ENCODE measurements at places on chromosomes 1 and 21.
A peak's percentile ranks its signal among the peaks of the same experiment; 100 is the strongest.

GRCh38 chr1:234617986-234618736 is 8.2 kb upstream of the IRF2BP2 start:
- DNase-seq = peak; percentile 88

- no peak for DNase-seq
Measured at GRCh38 chr1:4531842-4532241, 122.6 kb upstream of the AJAP1 start.

DNA sequence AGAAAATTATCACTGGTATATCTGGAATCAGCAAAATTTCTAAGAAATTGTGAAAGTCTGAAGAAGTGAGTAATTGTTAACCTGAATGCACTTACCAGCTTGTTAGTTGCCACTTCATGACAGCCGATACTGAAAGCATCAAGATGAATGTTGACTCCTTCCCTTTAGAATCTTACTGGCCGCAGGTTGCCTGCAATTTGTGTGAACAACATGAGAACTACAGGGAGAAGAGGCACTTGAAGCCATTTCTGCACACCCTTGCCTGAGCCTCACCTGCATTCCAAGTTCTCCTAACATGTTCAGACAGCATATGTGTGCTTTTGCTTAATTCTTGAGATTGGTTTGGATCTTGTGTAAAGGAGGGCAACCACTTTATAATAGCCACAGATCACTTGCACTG is 59.2 kb upstream of the SSX2IP start:
- no peak for DNase-seq

- DNase-seq = peak; percentile 78
Measured at GRCh38 chr1:117612517-117613248, 6.8 kb downstream of the TENT5C start.

DNA sequence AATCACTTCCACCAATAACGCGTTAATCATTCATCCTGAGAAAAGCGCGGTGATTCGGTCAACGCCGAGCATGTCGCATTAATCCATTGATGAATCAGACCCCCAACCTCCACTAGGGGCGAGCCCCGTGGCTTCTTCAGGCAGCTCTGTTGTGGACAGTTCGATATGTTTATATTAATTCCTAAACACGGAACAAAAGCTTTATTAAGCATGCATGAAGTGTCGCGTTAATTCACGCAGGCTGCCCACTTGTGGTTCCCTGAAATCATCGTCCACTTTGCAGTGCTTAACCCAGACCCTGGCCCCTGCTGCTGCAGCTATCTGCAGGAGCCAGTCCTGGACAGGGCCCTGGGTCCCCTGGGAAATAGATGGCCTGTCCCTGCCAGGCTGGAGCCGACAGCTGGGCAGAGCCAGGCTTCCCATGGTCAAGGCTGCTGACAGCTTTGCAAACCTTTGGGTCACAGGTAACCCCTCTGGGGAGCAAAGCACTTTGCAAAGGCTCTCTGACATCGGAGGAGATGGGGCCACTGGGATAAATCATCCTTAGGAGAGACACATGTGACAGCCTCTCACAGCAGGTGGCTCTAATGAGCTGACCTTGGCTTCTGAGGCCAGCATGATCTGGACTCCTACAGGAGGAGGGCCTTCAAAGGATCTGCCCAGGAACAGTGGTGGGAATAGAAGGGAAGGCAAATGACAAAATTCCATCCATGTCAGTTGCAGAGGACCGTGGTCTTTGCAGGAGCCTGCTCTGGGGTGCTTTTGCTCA is 137.0 kb upstream of the AJAP1 start:
- no peak for DNase-seq

DNA sequence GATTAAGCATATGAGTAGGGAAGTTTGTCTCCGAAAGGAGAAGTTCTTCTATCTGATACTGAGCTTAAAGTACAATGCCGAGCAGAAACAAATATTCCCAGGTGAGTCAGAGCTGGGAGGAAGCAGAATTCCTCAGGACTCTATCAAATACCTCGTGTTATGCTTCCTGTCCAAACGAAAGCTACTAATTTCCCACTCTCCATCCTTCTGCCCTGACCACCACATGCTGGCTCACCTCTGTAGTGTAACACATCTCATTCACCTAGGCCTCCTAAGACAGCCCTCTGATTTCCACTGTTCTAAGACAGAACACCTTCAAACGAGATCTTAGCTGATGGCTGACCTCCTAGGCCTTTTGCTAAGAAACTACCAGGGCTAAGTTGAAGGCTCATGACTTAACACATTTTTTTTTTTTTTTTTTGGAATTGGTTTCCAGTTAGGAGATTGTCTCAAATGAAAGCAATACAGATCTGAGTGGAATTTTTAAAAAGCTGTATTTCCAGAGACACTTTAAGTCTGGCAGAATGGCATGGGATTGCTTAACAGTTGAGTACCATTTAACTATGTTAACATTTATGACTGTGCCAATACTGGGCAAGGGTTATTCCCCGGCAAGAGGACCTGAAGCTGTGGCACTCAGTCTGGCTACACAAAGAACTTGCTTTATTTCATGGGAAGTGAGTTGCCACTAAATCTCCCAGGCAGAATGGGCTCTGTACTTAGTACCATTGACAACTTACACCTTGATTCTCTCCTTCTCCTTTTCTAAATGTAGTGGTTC is 583.4 kb downstream of the DPYD start:
- DNase-seq = no peak

- DNase-seq = no peak
Measured at GRCh38 chr1:119721896-119722295, 10.2 kb downstream of the PHGDH start.

GRCh38 chr1:243396876-243397275 is 141.0 kb downstream of the SDCCAG8 start:
- DNase-seq = no peak

- DNase-seq = no peak
Measured at GRCh38 chr1:201363467-201363866, 14.0 kb downstream of the TNNT2 start.

DNA sequence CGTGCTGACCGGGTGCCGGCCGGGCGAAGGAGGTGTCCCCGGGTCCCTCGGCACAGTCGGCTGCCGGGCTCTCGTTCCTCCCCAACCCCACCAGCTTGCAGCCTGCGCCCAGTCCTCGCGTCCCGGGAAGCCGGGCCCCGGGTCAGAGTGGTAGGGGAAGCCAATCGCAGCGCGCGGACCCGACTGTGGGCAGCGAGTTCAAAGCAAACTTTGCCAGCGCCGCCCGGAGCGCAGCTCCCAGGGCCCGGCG is 328 bp downstream of the MYCL start:
- DNase-seq = no peak

DNA sequence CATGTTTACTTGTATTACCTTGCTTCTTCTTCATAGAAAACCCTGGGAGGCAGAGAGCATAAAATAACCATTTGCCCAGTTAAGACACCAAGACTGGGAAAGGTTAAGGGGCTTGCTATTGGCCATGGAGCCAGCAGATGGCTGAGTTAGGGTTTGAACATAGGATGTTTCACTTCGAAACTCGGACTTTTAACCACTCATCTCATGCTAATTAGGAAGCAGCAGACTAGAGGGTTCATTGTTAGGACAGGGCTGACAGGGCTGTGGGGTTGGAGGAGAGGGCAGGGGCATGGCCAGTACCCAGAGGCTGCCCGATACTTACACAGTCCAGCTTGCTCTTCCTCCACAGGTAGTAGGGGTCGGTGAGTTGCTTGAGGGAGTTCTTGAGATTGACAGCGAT is 17.0 kb downstream of the SLC26A9 start:
- DNase-seq = no peak

DNA sequence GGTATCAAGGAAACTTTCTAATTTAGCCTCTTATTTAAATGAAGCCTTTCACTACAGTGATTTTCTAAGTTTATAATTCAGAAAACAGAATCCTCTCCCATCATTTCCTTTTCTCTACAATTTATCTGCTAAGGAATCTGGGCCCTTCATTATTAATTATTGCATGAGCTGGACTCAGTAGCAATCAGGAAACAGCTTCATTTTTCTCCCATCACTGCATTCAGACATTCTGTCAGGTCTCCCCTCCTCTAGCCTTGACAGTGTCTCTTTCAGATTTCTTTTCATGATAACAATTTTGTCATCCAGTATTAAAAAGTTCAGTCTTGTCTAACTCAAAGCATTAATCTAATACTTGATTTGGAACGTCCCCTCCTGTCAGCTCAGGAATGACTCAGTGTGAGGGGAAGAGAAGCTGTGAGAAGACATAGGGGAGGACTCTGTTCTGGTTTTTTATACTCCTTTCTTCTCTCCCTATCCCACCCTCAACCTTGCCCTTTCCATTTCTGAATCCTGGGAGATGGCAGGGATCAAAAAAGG is 28.1 kb downstream of the SLC44A5 start:
- DNase-seq = no peak

DNA sequence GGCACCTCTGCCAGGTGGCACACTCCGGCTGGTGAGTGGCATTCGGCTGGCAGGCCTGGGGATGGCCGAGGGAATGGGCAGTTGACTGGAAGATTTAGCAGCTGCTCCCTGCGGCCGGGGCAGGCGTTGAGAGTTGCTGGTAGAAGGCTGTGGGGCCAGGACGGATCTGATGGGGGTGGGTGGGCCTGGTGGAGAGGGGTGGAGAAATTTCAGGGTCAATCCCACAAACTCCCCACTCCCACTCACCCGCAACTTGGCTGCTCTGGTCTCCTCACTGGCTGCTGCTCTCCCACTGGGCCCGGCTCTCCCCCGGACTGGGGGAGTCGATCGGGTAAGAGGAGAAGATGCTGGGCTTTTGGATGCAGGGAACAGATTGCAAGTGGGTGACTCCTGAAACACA is 2.1 kb downstream of the PSRC1 start:
- DNase-seq = no peak

- peak; percentile 46 for DNase-seq
Measured at GRCh38 chr1:116693759-116694480, 26.4 kb upstream of the IGSF3 start.

DNA sequence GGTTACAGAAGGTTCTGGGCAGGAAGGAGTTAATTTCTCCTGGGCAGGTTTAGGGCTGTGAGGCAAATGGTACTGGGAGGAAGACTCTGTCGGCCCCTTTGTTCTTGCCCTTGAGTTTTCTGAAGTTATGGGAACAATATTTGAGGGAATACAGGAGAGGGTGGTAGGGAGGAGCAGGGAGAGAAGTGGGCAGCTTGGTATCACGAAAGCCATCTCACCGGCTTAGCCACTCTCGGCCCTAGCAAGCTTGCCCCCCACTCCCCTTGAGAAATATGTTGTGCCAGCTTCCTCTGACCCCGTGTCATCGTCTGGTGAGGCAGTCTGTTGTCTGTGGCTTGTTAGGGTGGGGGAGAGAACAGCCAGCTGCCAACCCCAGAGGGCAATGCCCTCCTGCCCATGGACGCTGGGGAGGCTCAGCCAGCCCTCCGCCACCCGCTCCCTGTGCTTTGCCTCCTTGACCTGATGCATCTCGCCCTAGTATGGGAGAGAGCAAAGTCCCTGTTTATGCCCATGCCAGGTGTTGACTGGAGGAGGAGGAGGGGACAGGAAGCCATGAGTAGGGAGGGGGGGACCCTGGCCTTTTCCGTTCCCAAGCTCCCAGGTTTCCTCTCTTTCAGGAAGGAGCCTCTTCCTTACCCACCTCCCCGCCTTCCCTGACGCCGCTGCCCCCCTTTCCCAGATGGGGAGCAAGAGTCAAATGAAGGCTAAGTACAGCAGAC is 1.2 kb downstream of the EFNA1 start:
- DNase-seq = no peak

DNA sequence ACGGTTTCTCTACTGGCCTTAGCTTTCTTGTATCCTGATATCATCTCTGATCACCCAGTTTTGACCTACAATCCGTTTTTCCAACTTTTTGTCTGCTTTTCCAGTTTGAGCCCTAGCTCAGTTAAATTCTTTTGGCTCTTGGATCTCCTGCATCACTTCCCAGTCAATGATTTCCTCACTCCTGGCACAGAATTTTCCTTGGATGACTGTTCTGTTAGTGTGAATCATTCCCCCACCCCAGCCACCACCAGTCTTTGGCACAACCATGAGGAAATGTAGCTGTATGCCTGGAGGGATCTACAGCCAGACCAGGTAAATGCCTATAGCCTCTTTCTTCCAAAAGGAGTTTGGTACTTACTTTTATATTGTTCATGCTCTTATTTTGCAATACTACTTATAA is 187.2 kb upstream of the PTGFR start:
- DNase-seq = peak; percentile 87

DNA sequence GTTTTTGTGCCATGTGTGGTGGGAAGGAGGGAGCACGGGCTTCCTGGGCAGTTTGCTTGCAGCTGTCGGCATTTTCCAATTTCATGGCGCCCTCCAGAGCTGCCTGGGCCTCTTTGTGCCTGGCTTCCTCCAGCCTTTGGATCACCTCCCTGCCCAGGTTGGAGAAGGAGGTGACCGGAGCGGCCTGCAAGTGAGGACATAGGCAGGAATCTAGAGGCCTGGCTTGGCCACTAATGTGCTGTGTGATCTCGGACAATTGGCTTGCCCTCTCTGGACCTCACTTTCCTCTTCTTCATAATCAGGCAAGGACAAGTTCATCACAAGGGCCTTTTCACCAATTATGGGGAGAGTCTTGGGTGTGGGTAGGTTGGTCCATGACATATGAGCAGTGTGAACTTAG is 245.1 kb downstream of the MATN1 start:
- no peak for DNase-seq

DNA sequence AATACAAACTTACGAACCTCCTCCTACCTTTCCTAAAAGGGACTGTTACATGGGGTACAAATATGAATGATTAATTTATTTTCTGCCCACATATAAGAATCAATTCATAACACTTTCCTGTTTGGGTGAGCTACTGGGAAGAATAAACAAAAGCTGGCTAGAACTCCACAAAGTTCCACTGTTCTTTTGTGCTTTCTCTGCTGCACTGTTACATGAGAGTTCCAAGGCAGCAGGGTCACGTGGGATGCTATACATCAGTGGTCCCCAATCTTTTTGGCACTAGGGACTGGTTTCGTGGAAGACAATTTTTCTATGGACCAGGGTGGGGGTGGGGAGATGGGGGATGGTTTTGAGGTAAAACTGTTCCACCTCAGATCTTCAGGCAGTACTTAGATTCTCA is 2.2 kb upstream of the ANGPTL7 start:
- no peak for DNase-seq

- no peak for DNase-seq
Measured at GRCh38 chr1:230626232-230626631, 16.0 kb upstream of the COG2 start.

- DNase-seq = no peak
Measured at GRCh38 chr21:23578027-23578426, 2029.3 kb downstream of the MRPL39 start.

DNA sequence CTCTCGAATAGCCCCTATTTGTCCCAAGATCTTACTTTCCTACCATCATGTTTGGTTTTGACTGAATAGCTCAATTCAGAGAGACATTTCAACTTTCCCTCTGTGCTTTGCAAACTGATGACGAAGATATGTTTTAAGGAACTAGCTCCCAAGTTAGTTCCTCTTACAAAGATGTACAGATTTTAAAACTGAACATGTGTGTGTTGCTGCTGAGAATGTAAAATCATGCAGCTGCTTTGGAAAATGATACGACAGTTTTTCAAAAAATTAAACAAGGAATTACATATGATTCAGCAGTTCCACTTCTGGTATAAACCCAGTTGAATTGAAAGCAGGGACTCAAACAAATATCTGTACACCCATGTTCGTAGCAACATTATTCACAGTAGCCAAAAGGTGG is 33.6 kb downstream of the KIF26B start:
- DNase-seq = no peak

- no peak for DNase-seq
Measured at GRCh38 chr1:219712506-219712905, 99.6 kb upstream of the ZC3H11B start.

- no peak for DNase-seq
Measured at GRCh38 chr1:4590756-4591155, 63.7 kb upstream of the AJAP1 start.

GRCh38 chr1:164932580-164932979 is 373.6 kb downstream of the PBX1 start:
- no peak for DNase-seq
